ENCODE measurements at places on chromosomes 6 and 20.

DNA sequence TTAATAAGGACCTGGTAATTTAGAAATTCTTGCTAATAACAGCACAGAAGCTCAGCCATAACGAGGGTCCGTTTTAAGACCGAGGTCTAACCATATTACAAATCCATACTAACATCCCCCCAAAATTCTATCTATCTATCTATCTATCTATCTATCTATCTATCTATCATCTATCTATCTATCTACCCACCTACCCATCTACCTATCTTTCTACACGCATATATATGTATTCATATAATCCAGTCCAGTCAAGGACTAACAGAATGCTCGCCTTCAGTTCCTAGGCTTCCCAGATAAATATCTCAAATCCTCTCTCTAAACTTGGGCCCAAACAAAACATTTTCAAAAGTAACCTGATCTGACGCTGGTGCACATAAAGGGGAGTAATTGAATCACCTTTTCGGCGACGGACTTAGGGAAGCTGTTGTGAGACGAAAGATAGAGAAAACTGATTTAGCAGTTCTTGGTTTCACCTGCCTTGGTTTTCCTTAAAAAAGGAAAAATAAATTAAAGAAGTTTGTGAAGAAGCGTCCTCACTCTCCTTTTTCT, 14.5 kb downstream of the HMGN4 start:
- no peak for DNase-seq

- DNase-seq, result no peak
These were observed 2.0 kb downstream of the CD40 start for GRCh38 chr20:46120136-46120535.

DNA sequence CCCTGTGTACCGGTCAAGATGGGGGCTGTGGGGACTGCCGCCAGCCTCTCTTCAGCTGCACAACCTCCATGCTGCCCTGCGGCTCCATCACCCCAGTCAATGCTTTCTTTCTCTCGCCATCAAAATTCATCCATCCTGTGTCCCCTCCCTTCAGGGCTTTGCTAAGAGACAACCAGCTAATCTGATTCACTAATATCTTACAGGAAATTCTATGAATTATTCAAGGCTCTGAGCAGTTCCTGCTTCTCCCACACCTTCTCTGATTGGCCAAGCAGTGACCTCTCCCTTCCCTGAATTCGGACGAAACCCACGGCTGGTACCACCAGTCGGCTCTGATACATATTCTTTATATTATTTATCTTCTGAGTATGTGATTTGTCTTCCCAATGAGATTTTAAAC, 13.8 kb downstream of the ITPR3 start:
- no peak for DNase-seq

GRCh38 chr20:48880981-48881657, 40.4 kb upstream of the ARFGEF2 start:
- no peak for DNase-seq

- DNase-seq, result no peak
These were observed 391.2 kb downstream of the CDH26 start for GRCh38 chr20:60349418-60349817.

GRCh38 chr6:52955871-52956270, 39.2 kb downstream of the GSTA4 start:
- DNase-seq, result no peak

GRCh38 chr6:11595903-11596302, 58.4 kb downstream of the TMEM170B start:
- no peak for DNase-seq

GRCh38 chr20:6040958-6041807, 12.7 kb downstream of the LRRN4 start:
- DNase-seq, result no peak

GRCh38 chr6:145453376-145453775, 281.9 kb downstream of the EPM2A start:
- no peak for DNase-seq

Data from D341Med (cell line).